Activated CD8-positive, alpha-beta memory T cell treated with anti-CD3 and anti-CD28 coated beads for 1 hour (primary cell): ENCODE measurements at places on chromosomes 13 and 19.

DNA sequence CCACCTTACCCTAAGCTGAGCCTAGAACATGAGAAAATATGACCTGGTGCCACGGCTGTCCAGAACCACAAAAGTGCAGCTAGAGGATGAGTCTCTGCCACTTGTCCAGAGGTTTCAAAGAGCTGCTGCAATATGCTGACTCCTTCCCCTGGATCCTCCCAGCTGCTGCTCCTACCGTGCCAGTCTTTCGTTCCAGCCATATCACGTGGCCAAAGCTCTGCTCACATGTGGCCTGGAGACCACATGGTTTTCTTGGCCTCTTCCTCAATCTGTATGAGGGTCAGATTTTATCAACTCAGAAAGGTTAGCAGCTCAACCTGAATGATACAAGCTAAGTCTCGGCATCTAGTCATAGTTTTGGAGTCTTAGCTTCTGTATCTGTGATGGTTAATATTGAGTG lies 3.2 kb upstream of the SACS start:
- no peak for DNase-seq

DNA sequence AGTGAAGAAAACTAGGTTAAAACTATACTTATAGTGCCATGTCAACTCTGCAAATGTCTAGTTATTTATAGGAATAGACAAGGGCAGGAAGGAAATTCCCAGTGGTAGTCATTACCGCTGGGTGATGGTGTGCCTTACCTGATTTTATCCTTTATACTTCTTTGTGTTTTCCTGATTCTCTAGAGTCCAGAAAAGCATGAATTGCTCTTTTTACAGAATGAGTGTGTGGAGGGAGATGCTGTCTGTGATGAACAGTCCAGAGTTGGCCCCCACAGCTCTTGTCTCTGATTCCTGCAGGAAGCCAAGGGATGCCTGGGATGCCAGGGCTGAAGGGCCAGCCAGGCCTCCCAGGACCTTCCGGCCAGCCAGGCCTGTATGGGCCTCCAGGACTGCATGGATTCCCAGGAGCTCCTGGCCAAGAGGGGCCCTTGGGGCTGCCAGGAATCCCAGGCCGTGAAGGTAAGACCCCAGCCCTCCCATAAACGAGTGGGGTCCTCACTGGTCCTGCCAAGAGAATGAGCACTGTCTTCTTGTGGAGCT lies 83.7 kb downstream of the RAB20 start:
- DNase-seq: no peak

GRCh38 chr19:47022541-47023447 lies 3.2 kb downstream of the NPAS1 start:
- no peak for DNase-seq

DNA sequence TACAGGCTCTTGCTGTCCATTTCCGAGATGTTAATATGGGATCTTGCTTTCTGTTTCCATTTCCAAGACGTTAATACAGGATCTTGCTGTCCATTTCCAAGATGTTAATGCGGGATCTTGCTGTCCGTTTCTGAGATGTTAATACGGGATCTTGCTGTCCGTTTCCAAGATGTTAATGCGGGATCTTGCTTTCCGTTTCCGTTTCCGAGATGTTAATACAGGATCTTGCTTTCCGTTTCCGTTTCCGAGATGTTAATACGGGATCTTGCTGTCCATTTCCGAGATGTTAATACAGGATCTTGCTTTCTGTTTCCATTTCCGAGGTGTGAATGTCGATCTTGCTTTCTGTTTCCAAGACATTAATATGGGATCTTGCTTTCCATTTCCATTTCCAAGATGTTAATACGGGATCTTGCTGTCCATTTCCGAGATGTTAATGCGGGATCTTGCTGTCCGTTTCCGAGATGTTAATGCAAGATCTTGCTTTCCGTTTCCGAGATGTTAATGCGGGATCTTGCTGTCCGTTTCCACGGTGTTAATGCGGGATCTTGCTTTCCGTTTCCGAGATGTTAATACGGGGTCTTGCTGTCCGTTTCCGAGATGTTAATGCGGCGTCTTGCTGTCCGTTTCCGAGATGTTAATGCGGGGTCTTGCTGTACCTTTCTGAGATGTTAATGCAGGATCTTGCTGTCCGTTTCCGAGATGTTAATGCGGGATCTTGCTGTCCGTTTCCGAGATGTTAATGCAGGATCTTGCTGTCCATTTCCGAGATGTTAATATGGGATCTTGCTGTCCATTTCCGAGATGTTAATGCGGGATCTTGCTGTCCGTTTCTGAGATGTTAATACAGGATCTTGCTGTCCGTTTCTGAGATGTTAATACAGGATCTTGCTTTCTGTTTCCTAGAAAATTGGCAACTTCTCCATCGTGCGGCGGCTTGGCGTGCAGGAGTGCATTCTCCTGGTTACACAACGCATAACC lies 38.3 kb downstream of the PEX11G start:
- DNase-seq: no peak

DNA sequence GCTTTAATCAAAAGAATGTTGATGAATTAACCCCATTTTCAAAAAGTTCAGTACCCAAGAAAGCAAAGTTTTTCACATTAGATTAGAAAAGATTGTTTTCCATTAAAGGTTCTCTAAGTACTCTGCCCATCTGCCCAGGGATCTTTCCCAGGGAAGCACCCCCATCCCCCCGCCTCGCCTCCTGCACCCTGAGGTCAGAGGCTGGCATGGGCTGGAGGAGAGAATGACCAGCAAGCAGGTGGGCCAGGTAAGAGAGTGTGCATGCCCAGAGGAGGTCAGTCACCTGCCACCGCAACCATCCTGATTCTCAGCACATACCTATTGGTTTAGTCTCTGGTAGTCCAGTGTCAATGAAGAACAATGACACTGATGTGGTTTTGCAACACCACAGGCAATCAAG lies 279.4 kb upstream of the ZNF507 start:
- no peak for DNase-seq

- DNase-seq: no peak
These were observed 220.9 kb downstream of the FOXO1 start for GRCh38 chr13:40445557-40445990.

DNA sequence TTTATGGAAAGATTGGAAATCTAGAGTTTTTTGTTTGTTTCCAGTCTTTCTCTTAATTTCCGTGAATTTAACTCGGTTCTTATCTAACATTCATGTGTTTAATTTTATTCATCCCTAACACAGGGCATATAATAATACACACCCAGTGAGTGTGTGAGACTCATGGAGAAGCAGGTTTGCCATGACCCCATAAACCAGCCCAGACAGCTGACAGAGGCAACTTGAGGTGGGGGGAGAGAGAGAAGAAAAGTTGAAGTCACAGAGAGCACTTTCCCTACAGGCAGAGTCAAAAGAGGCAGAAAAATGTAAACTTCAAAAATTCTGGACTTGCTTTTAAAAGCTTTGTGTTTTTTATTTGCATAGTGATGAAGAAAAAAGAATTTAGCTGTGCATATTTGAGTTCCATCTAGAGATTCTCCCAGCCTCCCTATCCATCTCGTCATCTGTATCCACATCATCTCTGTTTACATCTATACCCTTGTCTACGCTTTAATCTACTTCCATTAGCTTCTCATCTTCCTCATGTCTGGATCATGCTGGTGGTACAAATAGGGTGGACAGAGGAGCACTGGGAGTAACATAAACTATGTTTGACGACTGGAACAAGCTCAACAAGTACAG lies 60.2 kb downstream of the THSD1 start:
- no peak for DNase-seq

GRCh38 chr19:47848823-47849473 lies 10.1 kb upstream of the TPRX2 start:
- no peak for DNase-seq

- no peak for DNase-seq
These were observed 75.1 kb downstream of the GNG7 start for GRCh38 chr19:2627319-2627829.

DNA sequence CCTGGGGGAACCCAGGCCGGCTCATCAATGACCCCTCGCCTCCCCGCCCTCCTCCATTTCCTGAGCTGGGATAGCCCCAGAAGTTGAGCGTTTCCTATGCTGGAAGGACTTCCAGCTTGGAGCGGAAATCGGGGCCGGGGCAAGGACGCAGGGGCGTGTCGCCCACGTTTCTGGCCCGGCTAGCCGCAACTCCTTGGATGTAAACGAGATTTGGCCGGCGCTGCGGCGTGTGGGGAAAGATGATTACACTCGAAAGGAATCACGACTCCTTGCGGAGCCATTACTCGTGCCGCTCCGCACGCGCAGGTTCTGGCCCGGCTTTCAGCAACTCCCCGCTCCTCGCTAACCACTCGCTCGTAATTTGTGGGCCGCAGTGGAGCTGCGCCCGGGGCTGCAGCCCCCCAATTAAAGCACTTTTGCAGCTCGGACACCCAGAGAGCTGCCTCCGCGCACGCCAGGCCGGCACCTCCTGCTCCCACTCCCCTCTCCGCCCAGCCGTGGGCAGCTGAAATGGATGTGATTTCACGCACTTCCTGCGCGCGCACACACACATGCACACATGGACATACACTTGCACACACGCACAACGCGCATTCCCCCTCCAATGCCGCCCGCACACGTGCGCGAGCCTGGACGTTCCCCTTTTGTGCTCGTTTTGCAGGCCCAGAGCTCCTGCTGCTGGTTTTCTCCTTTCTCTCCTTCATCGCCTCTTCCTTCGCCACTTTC lies 15.7 kb downstream of the ZIC5 start:
- DNase-seq: no peak

DNA sequence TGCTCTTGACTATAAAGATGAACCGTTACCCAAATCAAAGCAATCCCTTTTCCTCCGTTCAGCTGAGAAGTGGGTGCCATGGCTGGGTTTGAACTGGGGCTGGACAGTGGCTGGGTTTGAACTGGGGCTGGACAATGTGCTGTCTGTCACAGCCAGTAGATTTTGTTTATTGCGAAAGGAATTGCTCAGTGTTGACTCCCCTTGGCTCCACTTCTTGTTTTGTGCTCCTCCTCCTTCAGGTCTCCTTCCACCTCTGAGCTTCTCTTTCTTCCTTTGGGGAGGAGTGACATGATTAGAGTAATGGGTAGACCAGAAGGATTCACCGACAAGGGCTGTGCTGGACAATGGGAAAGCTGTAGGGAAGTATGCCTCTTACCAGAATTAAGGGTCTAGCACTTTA lies 19.4 kb upstream of the MBNL2 start:
- DNase-seq: no peak

DNA sequence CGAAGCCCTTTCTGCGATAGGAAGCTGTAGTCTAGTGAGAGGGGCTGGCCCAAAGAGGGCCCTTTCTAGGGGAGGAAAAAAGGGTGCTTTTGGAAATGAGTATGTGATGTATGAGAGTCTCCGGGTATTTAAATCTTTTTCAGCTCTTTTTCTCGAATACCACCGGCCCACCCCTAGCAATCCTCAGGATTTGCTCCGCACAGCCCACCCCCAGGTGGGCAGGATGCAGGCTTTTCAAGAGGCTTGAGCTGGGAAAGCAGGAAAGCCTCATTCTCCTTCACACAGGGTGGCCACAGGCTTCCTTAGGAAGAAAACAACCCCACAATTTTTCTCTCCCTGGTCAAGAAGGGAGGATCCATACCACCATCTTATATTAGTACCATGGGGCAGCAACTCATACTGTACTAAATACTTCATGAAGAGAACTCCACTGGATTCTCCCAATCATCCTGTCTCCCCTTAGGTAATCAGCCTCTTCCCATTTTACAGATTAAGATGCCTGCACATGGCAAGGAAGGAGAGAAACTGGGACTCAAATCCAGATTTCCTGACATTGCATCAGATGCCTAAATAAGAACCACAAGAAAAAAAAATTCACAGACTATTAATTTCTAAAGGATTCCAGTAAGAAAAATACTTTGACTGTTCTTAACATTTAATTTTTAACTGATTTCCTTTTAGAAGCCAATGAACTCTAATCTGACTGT lies 84.4 kb downstream of the STK24 start:
- no peak for DNase-seq

DNA sequence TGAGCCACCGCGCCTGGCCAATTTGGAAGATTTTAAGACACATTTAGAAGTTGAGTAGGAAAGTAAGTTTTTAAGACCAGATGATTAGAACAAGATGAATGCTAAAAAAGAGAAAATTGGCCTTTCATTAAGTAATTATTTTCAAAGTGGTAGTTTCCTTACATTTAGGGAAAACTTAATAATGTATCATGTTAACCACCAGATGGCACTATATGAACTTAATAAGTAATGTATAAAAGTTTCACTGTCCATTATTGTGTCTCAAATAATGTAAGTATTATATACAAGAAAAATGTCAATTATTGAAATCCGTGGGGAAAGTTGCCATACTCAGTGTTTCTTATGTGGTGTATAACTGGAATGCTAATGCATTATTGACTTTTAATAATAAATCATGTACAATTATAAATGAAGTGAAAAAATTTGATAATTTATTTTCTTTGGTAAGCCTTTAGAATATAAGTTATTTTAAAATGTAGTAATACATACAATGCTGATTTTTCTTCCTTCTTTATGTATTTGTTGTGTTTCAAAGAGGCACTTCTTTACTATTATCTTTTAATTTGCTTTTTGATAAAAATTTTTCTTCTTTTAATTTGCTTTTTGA lies 29.2 kb downstream of the COG6 start:
- DNase-seq: no peak

- DNase-seq: no peak
These were observed 59.4 kb upstream of the TSHZ3 start for GRCh38 chr19:31408460-31409124.

- no peak for DNase-seq
These were observed 60.9 kb downstream of the THSD1 start for GRCh38 chr13:52345048-52345447.

DNA sequence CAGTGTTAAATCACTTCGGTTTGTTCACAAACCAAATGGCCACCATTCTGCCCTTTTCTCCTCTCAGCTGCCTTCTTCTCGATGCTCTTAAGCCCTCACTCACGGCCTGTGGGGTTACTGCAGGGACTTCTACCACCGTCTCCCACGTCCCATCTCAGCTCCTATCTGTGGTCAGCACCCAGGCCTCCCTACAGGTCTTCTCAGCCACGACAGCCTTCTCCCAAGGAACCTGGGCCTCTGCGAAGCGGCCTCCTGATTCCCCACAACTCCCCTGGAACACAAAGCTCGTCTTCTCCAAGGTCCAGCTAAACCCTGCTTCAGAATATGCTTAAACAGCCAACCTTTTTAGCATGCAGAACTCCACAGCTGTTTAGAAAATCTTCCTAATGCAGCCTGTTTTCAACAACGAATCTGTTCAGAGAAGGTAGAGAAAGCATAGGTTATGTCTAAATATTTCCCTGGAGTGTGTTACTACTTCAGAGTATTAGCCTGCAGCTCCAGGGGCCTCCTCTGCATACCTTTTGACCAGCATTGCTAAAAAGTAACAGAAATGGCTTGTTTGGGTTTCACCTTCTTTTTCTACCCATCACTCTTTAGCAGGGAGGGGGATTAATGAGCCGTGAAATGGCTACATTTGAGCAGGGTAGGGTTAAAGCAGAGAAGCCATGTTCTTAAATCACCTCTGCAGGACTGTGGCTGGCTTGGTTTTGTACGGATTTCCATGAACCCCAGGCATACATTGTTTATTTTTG lies 104.0 kb downstream of the COL4A2 start:
- DNase-seq: no peak

GRCh38 chr13:95003019-95003813 lies 290.9 kb upstream of the SOX21 start:
- DNase-seq: no peak

GRCh38 chr13:27842571-27842970 lies 50.3 kb downstream of the GSX1 start:
- no peak for DNase-seq

GRCh38 chr13:106187501-106188095 lies 347.9 kb downstream of the EFNB2 start:
- no peak for DNase-seq

- DNase-seq: no peak
These were observed 1090.0 kb downstream of the SLITRK5 start for GRCh38 chr13:88761145-88761544.

- no peak for DNase-seq
These were observed 79.0 kb downstream of the SACS start for GRCh38 chr13:23354520-23354919.
